Right atrium auricular region (tissue), 2 donors: ENCODE measurements at places on chromosomes 4 and X. TPM values are rescaled to one million over a fixed set of nuclear protein-coding genes. Genes with fewer than 3 reads are reported as not detected.

GRCh38 chrX:10622197-10622596, 1.8 kb upstream of the MID1 start:
- no peaks in the 10 kb centered on the region for H3K27me3 ChIP-seq
- H3K27ac ChIP-seq = no peak overlapping the region
- H3K4me3 ChIP-seq = no peak overlapping the region
- DNase-seq = no peak
- H3K36me3 ChIP-seq = no peaks in the 10 kb centered on the region
- no peaks in the 10 kb centered on the region for H3K4me1 ChIP-seq

- H3K27ac ChIP-seq = no peak overlapping the region
- H3K27me3 ChIP-seq = no peaks in the 10 kb centered on the region
- no peaks in the 10 kb centered on the region for H3K4me1 ChIP-seq
- no peaks in the 10 kb centered on the region for H3K36me3 ChIP-seq
- no peak overlapping the region for H3K4me3 ChIP-seq
Measured at GRCh38 chrX:109049903-109050302, 313.5 kb upstream of the IRS4 start.

DNA sequence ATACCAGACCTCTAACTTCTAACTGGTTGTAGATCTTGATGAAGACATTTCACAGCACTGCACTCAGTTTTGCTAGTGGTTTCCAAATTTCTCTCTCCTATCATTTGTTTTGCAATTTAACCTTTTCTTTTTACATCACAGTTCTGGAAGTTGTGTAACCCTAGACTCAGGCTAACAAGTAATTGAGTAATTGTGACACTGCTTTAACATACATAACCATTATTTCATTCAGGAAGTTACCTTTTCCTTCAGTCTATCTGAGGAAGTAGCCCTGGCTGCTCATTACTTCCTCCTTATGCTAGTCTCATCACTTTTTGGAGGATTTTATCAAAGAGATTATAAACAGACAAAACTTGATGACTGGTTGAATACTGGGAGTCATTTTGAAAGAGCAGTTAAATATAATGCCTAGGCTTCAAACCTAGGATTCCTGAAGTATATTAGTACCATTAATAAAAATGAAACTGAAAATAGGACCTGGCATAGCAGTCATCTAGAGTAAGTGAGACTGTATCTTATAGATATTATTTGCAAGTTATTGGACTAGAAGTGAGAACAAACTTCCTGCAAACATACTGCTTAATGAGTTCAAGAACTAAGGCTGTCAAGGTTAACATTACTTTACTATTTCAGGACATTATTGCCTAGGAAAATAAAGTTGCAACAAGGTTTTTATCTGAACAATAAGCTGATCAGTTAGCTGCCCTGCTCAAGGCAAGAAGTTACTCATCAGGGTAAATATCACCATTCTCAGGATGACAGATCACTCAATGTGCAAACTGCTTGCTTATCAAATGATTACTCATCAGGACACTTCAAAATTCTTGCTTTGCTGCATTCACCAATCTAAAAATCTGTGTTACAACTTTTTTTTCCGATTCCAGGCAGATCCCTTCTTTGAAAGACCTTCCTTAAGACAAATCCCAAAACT, 25.6 kb upstream of the TEX13C start:
- no peak overlapping the region for H3K4me3 ChIP-seq
- no peaks in the 10 kb centered on the region for H3K27me3 ChIP-seq
- H3K36me3 ChIP-seq = no peaks in the 10 kb centered on the region
- DNase-seq = no peak
- no peak overlapping the region for H3K27ac ChIP-seq

DNA sequence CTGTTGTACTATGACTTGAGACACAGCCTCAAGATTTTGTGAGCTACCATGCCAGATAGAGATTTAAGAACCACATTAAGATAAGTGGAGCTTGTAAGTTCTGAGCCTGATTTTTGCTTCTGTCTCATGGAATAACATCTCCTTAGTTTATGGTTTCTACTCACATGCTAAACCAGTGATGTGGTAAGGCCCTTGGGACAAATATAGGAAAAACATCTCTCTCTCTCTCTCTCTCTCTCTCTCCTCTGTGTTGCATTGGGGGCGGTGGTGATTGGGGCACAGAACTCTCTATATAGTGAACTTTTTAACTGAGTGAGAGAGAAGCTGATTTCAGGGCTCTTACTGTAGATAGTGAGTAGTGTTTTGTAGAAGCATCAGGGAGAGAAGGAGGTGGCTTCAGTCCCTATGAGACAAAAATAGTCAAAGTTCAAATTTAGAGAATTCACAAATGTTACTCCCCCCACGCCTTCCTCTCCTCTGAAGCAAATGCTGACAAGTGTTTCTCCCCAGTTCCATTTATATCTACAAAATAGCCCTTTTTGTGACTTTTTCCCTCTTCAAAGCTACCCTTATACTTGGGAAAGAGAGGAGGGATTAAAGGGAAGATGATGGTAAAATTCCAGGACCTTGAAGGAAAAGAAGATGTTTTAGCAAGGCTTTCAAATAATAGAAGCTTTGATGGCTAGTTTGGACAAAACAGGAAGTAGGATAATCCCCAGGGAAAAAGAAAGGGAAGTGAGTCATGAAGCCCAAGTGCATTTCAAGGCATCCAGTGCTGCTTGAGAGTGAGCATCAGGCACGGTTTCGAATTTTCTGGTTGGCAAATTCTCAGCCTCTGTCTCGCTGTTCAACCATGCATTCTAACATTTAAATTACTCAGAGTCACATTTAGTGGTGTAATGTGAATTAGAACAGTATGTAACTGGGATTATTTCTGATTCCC, 134.3 kb upstream of the AP1S2 start:
- H3K4me1 ChIP-seq = peaks cover 4% of the 10 kb centered on the region
- peak overlapping the region; percentile 38 for H3K27ac ChIP-seq
- DNase-seq = no peak

DNA sequence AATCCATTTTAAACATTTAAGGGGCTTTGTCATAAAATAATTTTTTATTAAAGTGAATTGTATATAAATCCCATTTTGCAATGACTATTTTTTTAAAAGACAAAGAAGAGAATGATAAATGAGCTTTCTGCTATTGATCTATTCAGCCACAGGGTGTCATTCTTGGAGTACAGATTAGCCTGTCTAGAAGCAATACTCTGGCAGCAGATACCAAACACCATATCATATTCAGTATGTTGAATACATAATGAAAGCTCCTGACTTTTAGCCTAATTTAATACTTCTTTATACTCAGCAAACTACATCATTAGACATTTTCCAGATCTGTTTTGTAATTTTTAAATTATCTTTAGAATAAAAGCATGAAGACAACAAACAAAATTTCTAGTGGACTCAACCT, 496.3 kb downstream of the PDGFC start:
- H3K4me3 ChIP-seq = no peak overlapping the region
- H3K36me3 ChIP-seq = no peaks in the 10 kb centered on the region
- H3K27me3 ChIP-seq = no peaks in the 10 kb centered on the region
- H3K4me1 ChIP-seq = no peaks in the 10 kb centered on the region

GRCh38 chr4:112502871-112503270, 13.1 kb downstream of the NEUROG2 start:
- DNase-seq = no peak
- H3K36me3 ChIP-seq = no peaks in the 10 kb centered on the region
- no peak overlapping the region for H3K4me3 ChIP-seq

DNA sequence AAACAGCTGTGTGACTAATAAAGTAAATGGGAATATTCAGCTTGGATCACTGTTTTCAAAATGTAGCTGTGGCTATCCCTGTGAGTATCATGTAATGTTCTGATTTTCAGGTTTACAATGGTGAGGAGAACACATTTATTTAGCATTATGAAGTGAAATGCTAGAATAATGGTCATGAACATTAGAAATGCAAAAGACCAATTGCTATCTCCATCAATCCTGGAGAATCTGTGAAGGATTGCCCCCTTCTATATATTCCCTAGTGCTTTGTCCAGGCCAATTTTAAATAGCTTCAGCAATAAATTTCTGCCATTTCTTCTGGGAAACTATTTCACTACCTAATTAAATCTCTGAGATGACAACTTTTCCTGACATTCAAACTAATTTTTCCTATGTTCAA, 1399.1 kb downstream of the PCDH19 start:
- DNase-seq = no peak
- no peak overlapping the region for H3K4me3 ChIP-seq
- no peaks in the 10 kb centered on the region for H3K4me1 ChIP-seq
- H3K27ac ChIP-seq = no peak overlapping the region
- H3K36me3 ChIP-seq = no peaks in the 10 kb centered on the region

DNA sequence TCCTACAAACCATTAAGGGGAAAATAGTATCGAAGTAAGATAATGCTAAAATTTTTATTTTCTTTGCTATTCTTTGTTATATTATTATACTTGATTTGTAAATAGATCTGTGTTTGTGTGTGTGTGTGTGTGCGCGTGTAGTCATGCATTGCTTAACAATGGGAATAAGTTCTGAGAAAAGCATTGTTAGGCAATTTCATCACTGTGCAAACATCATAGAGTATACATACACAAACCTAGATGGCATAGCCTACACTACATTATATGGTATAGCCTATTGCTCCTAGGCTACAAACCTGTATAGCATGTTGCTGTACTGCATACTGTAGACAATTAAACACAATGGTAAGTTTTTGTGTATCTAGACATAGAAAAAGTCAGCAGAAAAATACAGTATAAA, 17.1 kb downstream of the MTTP start:
- H3K36me3 ChIP-seq = no peaks in the 10 kb centered on the region
- no peak overlapping the region for H3K4me3 ChIP-seq
- H3K4me1 ChIP-seq = no peaks in the 10 kb centered on the region
- H3K27ac ChIP-seq = no peak overlapping the region
- H3K27me3 ChIP-seq = no peaks in the 10 kb centered on the region

PCDH11X gene
- 0.15 TPM for total RNA-seq

OTUD4 gene
- total RNA-seq = 23.7 TPM

GRCh38 chr4:160772668-160773067, 1391.1 kb downstream of the FSTL5 start:
- H3K36me3 ChIP-seq = no peaks in the 10 kb centered on the region
- H3K27me3 ChIP-seq = no peaks in the 10 kb centered on the region
- no peak for DNase-seq
- H3K4me3 ChIP-seq = no peak overlapping the region
- no peak overlapping the region for H3K27ac ChIP-seq

DNA sequence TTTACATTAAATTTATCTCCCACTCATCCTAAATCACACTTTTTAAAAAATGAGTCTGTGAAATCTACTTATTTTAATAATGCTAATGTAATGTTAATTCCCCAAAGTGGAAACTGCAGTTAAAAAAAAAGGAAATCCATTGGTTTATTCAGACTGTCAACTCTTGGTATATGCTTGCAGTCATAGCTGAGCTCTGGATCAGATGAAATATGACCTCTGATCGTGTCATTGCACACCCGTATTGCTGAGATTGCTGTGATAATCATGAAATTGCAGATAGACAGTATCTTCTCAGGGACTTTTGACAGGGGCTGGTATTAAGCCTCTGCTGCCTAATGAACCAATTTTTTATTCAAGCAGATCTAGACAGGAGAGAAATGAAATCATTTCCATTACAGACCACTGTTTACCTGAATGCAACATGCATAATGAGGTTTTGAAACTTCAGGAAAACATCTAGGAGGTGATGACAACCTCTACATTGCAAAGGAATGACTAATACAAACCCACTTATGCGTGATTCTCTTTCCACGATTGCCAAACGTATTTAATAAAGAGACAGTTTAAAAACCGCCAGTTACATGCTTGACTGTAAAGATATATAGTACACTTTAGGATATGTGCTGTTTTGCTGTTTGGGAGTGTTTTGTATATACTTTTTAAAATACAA, 138.3 kb upstream of the PUDP start:
- H3K27ac ChIP-seq = no peak overlapping the region
- no peak for DNase-seq
- no peaks in the 10 kb centered on the region for H3K27me3 ChIP-seq
- H3K4me3 ChIP-seq = no peak overlapping the region

- no peak for DNase-seq
- no peaks in the 10 kb centered on the region for H3K27me3 ChIP-seq
- H3K4me3 ChIP-seq = no peak overlapping the region
- H3K4me1 ChIP-seq = no peaks in the 10 kb centered on the region
Measured at GRCh38 chrX:10726647-10727046, 106.3 kb upstream of the MID1 start.

MAGEE1 gene
- total RNA-seq = 2.3 TPM

ZCCHC12 gene
- not detected for total RNA-seq

DNA sequence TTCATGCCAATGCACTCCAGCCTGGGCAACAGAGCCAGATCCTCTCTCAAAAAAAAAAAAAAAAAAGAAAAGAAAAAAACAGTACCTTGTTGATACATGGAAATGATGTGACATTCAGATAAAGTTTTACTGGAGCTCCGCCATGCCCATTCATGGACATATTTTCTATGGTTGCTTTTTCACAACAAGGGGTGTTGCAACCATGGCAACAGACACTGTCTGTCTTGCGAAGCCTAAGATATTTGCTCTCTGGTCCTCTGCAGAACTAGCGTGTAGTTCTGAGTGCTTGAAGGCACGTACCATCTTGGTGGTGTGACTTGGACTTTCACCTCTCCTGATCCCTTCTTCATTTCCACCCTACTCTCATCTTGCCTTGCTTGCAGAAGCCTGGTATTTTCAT, 53.2 kb downstream of the TBL1X start:
- H3K36me3 ChIP-seq = no peaks in the 10 kb centered on the region
- H3K4me1 ChIP-seq = no peaks in the 10 kb centered on the region
- no peaks in the 10 kb centered on the region for H3K27me3 ChIP-seq
- no peak overlapping the region for H3K4me3 ChIP-seq
- H3K27ac ChIP-seq = no peak overlapping the region

- H3K27me3 ChIP-seq = no peaks in the 10 kb centered on the region
- no peak overlapping the region for H3K27ac ChIP-seq
- DNase-seq = no peak
Measured at GRCh38 chrX:44157283-44157682, 184.1 kb upstream of the NDP start.

SASH3 gene
- 2.1 TPM for total RNA-seq

GRCh38 chrX:119374736-119375135, 24.4 kb upstream of the SLC25A43 start:
- H3K27me3 ChIP-seq = no peaks in the 10 kb centered on the region
- H3K36me3 ChIP-seq = no peaks in the 10 kb centered on the region
- H3K4me3 ChIP-seq = no peak overlapping the region

PCYT1B gene
- total RNA-seq = 2.4 TPM

GRCh38 chrX:14359316-14359715, 170.0 kb upstream of the GLRA2 start:
- H3K4me1 ChIP-seq = no peaks in the 10 kb centered on the region
- DNase-seq = no peak
- H3K4me3 ChIP-seq = no peak overlapping the region
- H3K27me3 ChIP-seq = no peaks in the 10 kb centered on the region
- no peaks in the 10 kb centered on the region for H3K36me3 ChIP-seq

FGFR3 gene
- total RNA-seq = 2.6 TPM

POU3F4 gene
- total RNA-seq = not detected

GRCh38 chr4:4606321-4606720, 64.5 kb upstream of the STX18 start:
- H3K27me3 ChIP-seq = no peaks in the 10 kb centered on the region
- no peaks in the 10 kb centered on the region for H3K36me3 ChIP-seq
- H3K4me3 ChIP-seq = no peak overlapping the region
- no peak overlapping the region for H3K27ac ChIP-seq
- no peaks in the 10 kb centered on the region for H3K4me1 ChIP-seq

- H3K36me3 ChIP-seq = peaks cover 28% of the 10 kb centered on the region
- H3K4me1 ChIP-seq = no peaks in the 10 kb centered on the region
- DNase-seq = no peak
- no peak overlapping the region for H3K4me3 ChIP-seq
- no peaks in the 10 kb centered on the region for H3K27me3 ChIP-seq
Measured at GRCh38 chrX:40663880-40664630, 16.7 kb upstream of the CXorf38 start.
